Right renal cortex interstitium (tissue), 3 donors: ENCODE measurements at places on chromosomes 11 and 22. TPM values are rescaled to one million over a fixed set of nuclear protein-coding genes. Genes with fewer than 3 reads are reported as not detected.

DNA sequence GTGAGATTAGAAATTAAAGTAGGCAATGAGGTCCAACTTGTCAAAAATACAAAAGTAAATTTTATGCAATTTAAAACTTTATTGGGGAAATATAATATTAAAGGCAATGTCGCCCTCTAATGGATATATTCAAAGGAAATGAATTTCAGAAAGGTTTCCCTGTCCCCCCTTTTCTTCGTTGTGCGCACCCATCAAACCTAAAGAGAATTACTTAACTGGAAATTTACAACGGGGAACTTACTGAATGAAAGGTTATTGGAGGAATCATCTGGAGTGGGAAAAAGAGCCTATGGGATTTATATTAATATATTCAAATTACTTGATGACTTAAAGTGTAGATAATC, 1.7 kb upstream of the ABTB2 start:
- no peak for DNase-seq

DCHS1 gene
- 27.8 TPM for polyA plus RNA-seq

CAPN5 gene
- polyA plus RNA-seq = 20.7 TPM

NPAS4 gene
- 0.11 TPM for polyA plus RNA-seq

NCF4 gene
- 1.6 TPM for polyA plus RNA-seq

GRK3 gene
- polyA plus RNA-seq = 8.7 TPM

DNA sequence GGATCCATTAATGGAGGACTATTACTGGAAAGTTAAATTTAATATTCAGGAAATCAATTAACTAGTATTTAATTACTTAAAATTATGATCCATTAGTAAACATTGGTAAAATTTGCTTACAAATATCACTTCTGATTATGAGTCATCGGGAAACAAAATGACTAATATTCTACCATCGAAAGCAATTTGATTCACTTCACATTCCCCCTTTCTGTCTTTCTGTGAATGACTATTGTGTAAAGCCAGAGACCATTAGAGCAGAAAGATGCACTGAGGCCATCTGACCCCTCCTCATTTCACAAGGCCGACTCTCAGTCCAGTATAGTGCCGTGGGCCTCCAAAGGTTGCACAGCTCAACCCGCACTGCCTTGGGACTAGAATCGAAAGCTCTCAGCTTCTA, 619.0 kb downstream of the OPCML start:
- no peak for DNase-seq

ADM2 gene
- 3.2 TPM for polyA plus RNA-seq

DNA sequence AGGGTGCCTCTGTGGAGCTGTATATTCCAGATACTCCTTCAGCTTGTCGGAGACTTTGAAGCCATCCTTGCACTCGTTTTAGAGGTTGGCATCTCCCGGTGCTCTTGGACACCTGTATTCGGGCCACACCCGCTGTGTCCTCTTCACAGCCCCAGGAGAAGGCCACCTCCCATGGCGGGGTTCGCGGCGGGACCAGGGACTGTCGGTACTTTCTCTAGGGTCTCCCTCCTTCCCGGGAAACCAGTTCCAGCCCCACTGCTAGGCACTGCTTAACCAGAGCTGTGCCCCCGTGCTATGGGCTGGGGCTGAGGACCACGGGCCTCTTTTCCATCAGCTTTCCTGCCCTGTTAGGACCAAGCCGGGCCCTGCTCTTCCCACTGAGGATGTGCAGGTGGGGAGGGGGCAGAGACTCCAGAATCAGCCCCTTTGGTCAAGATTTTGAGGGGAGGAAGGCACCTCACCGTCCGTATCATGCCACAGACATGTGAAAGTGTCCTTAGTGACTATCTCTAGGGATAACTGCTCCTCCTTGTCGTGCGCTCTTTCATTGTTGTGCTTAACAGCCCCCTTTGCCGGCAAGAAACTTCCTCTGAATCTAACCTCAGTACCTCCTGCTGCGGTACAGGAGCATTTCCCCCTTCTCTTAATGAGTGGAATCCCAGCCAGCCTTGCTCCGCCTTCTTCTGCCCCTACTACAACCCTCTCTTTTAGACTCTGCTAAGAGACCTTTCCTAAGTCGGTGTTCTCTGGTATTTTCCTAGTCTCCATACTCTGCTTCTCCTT, 1.2 kb upstream of the B3GAT1 start:
- no peak for DNase-seq

DNA sequence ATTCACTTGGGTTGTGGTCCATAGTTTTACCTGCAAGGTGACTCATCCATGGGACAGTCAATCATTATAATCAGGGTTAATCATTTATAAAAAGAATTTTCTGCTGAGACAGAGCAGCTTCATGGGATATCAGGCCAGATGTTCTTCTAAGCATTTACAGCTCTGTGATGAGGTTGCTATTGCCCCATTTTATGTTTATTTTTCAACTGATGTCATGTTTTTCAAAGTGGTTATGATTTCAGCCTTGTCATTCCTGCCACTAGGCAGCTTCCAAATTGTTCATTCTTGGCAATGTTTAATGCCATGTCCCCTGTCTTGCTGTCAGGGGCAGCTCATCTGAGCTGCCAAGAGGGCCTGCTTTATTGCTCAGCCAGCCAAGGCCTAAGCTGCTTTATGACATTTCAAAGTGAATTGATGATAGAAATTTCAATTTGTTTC, 35.9 kb upstream of the ZBED5 start:
- DNase-seq = no peak

MRGPRX4 gene
- not detected for polyA plus RNA-seq

DNA sequence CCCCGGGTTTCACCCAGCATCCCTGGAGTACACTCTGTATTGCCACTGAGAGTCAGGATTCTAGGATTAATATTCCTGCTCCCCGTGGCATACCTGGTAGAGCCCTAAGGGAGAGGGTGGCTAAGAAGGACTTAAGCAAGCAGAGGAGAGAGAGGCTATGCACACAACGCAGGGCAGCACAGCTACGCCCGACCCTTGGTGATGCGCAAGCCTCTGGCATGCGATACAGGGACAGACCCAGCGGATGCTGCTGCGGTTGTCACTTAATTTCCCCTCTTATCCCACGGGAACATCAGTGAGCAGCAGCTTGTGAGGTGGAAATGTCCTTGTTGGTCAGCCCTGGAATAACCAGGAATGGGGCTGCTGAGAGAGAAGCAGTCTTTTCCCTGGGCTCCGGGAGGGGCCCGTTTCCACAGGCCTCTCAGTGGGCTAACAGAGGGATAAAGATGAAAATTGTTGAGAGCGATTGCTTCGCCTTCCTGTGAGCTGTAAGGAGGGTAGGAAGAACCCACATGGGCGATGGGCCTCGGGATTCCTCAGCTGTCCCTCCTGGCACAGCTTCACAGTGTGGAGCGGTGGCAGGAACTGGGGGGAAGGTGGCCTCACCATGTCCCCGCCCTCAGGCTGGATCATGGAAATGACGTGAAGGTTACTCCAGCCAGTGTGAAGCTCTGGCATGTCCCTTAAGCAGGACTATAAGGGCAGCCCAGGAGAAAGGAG, 48.4 kb upstream of the RAB1B start:
- no peak for DNase-seq

DNA sequence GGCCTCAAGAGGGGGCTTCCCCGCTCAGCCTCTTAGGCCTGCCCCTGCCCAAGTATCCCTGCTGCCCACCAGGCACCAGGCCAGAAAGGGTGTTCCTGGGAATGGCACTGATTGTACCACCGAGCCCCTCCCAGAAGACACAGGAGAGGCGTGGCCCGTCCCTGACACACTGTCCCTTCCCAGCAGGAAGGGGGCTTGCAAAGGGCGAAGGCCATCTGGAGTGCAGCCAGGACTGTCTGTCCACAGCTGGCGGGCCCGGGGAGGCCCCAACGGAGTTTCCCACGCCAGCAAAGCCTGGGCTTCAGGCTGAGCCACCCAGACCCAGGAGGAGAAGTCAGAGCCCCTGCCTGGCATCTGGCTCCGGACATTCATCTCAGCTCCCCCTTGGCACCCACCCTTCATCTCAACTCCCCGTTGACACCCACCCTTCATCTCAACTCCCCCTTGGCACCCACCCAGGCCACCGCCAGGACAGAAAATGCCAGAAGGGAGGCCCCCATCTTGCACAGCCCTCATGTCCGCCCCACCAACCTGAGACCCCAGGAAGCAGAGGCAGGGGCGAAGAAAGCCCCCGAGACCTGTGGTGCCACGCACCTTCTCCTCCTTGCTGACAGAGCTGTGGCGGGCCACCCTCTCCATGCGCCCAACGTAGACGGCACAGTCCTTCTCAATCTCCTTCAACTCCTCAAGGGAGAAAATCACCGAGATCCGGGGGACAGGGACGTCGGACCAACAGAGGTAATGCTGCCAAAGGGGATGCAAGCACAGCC, 19.4 kb downstream of the TUBGCP6 start:
- no peak for DNase-seq

DNAJC24 gene
- 22.9 TPM for polyA plus RNA-seq

DNA sequence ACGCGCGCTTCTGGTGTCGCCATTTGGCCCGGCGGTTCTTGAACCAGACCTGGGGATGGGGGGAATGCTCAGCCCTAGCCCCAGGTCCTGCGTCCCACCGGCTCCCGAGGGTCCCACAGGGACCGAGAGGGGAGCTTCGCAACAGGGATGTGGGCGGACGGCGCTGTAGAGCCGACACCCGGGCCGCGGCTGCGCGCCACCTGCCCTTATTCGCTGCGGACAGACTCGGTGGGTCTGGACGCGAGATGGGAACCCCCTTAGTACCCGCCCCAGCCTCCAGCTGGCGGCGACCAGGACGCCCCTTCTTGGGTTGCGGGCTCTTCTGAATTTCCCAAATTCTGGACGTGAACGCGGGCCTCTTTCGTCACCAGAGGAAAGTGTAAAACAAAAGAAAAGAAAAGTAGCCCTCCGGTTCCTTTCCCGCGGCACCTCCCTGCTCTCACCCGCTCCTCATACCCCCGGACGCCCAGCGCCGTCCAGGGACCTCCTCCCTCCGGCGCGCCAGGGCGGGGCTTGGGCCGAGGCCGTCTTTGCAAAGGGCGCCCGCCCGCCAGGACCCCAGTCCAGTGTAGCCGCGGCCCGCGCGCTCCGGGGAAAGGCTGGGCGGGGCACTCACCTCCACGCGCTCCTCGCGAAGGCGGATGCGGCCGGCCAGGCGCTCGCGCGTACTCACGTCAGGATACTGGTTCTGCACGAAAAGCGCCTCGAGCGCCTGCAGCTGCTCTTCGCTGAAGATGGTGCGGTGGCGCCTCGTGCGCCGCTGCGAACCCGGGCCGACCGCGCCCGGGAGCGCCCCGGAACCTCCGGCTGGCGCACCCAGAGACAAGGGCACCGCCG, 827 bp downstream of the GSC2 start:
- DNase-seq = no peak

CLNS1A gene
- polyA plus RNA-seq = 247 TPM

- DNase-seq = no peak
These were observed 1.1 kb upstream of the ADM start for GRCh38 chr11:10303558-10304363.

- DNase-seq = no peak
These were observed 5.2 kb downstream of the ACAD8 start for GRCh38 chr11:134258577-134258976.

PRR33 gene
- 0.07 TPM for polyA plus RNA-seq

- DNase-seq = no peak
These were observed 360.3 kb upstream of the SYN3 start for GRCh38 chr22:33418484-33418883.

DNA sequence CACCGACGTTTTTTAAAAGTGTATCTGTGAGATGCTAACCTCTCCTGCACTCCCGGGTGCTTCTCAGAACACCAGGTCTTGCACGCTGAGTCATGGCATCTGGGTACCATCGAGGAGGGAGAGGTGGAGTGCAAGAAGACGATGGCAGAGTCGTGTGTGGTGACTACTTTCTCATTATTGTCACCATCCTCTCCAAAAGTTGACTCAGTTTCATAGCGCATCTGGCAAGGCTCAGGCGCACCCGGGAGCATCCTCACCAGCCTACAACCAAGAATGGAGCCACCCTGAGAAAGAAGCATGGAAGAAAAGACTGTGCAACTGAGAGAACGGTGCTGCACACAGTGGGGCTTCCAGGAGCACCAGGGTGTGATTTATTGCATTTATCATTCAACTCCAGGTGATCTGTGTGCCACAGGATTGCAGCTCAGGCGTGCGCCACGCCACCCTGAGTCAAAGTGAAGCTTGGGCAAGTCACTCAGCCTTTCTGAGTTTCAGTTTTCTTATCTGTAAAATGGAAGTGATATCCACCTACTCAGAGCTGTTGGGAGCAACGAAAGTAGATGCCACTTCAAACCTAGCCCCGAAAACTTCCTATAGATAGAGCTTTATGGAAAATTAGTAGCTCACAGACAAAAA, 65.4 kb downstream of the LINC01488 start:
- DNase-seq = no peak

- DNase-seq = no peak
These were observed 148.8 kb downstream of the BLID start for GRCh38 chr11:121967131-121967704.

- DNase-seq = no peak
These were observed 1354.5 kb downstream of the BRD1 start for GRCh38 chr22:48473202-48473601.

RIC3 gene
- 22.0 TPM for polyA plus RNA-seq

APOL1 gene
- 13.1 TPM for polyA plus RNA-seq

GRCh38 chr11:74459584-74459983, 7.8 kb downstream of the KCNE3 start:
- DNase-seq = no peak

DNA sequence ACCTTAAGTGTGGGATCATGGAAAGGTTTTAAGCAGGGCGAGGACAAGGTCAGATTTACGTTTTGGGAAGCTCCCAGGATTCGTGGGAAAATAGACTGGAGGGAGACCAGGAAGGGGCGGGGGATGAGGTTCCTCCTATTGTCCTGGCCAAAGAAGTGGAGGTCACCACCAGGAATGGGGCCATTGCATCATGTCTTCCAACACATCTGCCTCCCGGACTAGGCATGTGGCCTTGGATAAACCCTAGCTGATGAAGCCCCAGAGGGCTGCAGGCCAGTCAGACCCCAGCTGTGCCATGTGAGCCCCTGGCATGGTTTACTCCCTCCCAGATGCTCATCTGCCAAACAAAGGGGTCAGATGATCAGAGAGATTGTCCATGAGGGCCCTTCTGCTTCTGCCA, 11.5 kb upstream of the YWHAH start:
- no peak for DNase-seq

DNA sequence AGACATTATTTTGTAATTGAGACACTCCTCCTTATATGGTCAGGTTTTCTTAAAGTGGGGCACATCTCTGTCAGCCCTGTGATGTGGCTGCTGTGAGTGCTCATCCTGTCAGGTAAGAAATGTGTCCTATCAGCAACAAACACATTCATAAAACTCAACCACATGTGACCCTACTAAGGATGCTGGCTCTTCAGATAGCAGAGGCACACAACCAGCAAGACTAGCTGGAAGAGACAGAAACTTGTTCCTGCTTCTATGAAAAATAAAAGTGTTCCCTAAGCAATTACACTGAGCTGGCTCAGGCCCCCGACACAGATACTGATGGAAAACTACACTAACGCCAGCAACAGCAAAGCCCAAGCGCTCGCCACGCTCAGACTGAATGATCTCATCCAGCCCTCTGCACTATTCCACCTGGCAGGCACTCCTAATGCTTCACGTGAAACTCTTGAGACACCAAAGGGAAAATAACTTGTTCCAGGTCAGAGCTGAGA, 49.8 kb upstream of the CYP2D6 start:
- DNase-seq = no peak
